ENCODE measurements at places on chromosomes 5 and 9. TPM values are rescaled to one million over a fixed set of nuclear protein-coding genes. Genes with fewer than 3 reads are reported as not detected.

ZDHHC11B gene
- total RNA-seq, result 1.3 TPM

ACER2 gene
- 11.6 TPM for total RNA-seq

GRCh38 chr5:103397739-103398581 lies 139.4 kb downstream of the MACIR start:
- DNase-seq, result no peak

GRCh38 chr5:89064054-89064453 lies 181.1 kb upstream of the MEF2C start:
- no peak for DNase-seq

- DNase-seq, result peak; percentile 32
Observed at GRCh38 chr5:20833081-20833627, 845.2 kb upstream of the CDH18 start.

DNA sequence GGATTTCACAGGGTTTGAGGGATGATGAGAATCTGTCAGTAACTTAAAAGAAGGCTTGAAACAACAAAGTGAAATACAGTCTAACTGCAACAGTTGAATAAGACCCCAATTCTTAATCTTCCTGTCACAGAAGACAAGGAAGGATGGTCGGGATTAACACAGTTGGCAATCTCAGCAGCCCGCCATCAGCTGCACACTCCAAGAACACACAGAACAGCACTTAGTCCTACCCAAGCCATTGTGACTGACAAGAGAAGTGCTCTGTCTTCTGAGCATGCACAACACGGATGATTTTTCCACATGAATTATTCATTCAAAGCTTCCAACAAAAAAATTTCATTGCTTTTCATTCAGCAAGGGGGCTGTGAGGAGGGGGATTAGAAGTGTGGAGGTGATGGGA lies 576.1 kb downstream of the TLE4 start:
- no peak for DNase-seq

OTULINL gene
- 7.2 TPM for total RNA-seq

GRCh38 chr5:59293700-59294099 lies 599.8 kb downstream of the PDE4D start:
- no peak for DNase-seq

DNA sequence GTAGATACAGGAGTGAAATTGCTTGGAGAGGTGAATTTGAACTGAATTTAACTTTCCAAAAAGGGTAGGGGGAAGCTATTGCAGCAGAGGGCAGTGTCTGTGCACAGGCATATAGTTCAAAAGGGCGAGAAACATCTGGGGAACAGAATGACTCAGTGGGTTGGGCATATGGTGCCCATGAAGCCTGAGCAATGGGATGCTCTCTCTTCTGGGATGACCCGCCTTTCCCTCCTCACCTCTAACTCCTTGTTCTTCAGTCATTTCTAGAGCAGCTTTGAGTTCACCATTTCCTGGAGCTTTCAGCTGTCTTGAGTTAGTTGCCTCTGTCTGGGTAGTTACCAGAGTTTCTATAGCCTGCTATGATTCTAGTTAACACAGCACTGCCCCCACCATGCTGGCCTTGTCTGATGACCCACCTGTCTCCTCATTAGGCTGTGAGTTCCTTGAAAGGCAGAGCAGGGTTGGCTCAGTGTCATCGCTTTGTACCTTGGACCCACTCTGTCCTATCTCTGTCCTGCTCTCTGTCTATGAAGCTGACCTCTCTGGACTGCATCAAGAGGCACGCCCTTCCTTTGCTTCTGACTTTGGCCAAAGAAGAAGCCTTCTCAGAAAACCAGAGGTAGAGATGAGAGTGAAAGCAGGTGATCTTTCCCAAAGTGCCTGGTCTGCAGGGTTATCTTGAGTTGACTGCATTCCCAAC lies 299.6 kb upstream of the KLF4 start:
- no peak for DNase-seq

GRCh38 chr5:139901986-139902385 lies 106.4 kb downstream of the PSD2 start:
- DNase-seq, result no peak

GRCh38 chr5:67058998-67059743 lies 137.4 kb downstream of the CD180 start:
- DNase-seq, result peak; percentile 64

- no peak for DNase-seq
Observed at GRCh38 chr5:127987354-127988145, 96.0 kb upstream of the SLC12A2 start.

- no peak for DNase-seq
Observed at GRCh38 chr9:132401824-132402223, 4.8 kb downstream of the TTF1 start.

DNA sequence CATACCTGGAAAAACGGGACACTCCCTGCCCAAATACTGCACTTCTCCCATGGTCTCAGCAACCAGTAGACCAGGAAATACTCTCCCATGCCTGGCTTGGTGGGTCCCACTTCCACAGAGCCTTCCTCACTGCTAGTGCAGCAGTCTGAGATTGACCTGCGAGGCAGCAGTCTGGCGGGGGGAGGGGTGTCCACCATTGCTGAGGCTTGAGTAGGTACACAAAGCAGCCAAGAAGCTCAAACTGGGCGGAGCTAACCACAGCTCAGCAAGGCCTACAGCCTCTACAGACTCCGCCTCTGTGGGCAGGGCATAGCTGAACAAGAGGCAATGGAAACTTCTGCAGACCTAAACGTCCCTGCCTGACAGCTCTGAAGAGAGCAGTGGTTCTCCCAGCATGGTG lies 191.5 kb upstream of the FTMT start:
- DNase-seq, result peak; percentile 17

- no peak for DNase-seq
Observed at GRCh38 chr9:138015021-138015829, 137.6 kb downstream of the CACNA1B start.

DNA sequence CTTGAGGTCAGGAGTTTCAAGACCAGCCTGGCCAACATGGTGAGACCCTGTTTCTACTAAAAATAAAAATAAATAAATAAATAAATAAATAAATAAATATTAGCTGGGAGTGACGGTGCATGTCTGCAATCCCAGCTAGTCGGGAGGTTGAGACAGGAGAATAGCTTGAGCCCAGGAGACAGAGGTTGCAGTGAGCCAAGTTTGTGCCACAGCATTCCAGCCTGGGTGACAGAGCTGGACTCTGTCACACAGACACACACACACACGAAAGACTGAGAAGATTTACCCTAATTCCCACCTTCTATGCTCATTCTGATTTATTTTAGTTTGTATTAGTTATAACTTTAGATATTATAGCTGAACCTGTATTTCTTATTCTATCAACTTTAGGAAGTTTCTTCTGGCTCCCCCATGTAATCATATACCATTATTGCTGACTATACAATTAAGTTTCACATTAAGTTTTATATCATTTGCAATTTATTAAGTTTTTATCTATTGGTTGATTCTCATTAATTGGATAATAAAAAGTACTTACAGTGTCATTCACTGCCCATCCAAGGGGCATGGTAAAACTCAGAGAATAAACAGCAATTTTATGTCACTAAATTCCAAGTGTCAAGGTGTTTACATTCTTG lies 20.8 kb downstream of the ABHD17B start:
- DNase-seq, result no peak

- no peak for DNase-seq
Observed at GRCh38 chr5:156021866-156022265, 305.1 kb upstream of the SGCD start.

VCAN gene
- 404 TPM for total RNA-seq

CTXN3 gene
- not detected for total RNA-seq

GRCh38 chr9:84903963-84904362 lies 234.4 kb downstream of the NTRK2 start:
- no peak for DNase-seq

DNA sequence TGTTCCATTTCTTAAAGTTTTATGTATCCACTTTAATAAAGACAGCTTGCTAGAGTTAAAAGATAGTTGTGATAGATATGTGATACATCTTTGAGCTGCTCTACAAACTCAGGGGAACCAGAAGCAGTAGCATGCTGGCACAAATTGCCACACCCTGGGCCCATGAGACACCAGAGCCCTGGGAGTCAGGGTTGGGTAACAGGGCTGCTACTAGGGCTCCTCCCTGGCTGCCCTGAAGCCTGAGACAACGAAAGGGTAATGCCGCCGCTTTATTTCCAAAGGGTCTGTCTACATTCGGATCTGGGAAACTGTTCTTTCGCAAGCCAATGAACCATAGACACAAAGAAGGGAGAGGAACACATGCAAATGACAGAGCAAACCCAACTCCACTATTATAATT lies 29.2 kb downstream of the PTPN3 start:
- no peak for DNase-seq

DNA sequence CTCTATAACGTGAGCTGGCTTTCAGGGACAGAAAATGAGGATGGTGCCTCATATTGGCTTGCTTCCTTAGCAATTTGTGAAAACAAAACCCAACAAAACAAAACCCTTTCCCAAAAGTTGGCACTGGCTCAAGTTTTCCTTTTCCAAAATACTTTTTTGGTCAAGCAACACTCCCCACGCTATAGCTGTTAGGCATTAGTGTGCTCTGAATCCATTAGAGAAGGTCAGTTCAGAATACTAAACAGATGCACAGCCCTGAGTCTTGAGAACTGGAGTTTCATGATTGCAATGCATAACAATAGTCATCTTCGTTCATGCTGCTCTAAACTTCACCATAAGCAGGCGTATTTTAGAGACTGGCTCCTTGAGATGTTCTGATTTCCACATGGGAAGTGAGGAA lies 172.0 kb upstream of the KLF9 start:
- no peak for DNase-seq
